ENCODE measurements at places on chromosomes 5 and 9.

GRCh38 chr9:73050065-73050816 is 97.4 kb upstream of the ALDH1A1 start:
- no peak for DNase-seq

DNA sequence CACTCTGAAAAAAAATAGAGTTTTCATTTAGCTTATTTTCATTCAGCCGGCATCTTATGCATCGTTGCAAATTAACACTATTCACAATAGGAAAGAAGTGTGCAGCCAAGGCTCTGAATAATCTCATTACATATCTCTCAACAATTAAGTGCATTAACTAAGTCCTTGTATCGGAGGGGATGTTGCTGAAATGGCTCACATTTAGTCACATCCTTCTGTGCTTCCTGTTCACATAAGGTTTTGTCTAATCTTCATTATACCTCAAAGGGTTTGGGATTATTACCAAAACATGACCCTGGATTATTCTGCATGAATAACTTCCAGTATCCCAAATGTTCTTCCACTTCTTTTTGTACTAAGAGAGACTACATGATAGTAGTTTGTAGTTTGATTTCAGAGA is 278.0 kb upstream of the GRIA1 start:
- DNase-seq = no peak

- no peak for DNase-seq
These were observed 241.9 kb downstream of the SAXO1 start for GRCh38 chr9:18791074-18791473.

GRCh38 chr5:112717506-112718082 is 20.1 kb upstream of the APC start:
- DNase-seq = no peak

DNA sequence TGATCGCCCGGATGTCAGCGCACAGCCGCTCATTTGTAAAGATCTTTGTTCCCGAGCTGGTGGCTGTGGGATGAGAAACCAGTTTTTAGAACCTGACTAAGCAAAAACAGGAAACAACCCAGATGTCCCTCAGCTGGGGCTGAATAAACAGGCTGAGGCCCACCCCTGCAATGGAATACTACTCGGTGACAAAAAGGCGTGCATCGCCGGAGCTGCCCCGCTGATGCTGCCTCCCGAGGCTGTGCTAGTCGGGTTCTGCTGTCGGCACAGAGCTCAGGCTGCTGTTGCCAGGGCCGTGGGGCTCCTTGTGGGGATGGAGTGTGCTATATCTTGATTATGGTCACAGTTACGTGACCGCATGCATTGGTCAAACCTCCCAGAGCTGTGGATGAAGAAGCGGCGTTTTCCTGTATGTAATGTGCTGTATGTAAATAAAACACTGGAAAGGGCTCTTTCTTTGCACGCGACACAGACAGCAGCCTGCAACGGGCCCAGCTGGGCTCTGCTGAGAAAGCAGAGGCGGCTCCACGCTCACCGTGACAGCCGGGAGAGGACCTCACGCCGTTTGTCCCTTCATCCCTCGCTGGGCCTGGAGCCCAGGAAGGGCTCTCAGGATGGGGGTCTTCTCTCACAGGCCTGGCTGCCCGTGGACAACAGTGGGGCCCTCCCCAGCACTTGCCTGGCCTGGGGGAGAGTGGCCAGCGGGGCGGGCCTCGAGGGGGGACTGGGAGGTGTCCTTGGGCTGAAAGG is 51.5 kb upstream of the RNU6ATAC start:
- DNase-seq = no peak

Measured in stimulated activated CD4-positive, alpha-beta T cell treated with anti-CD3 and anti-CD28 coated beads, Interleukin-15, amount 100 ng/mL, for 1 hour (primary cell).